ENCODE measurements at places on chromosomes 6 and 20.
A peak's percentile ranks its signal among the peaks of the same experiment; 100 is the strongest.

DNA sequence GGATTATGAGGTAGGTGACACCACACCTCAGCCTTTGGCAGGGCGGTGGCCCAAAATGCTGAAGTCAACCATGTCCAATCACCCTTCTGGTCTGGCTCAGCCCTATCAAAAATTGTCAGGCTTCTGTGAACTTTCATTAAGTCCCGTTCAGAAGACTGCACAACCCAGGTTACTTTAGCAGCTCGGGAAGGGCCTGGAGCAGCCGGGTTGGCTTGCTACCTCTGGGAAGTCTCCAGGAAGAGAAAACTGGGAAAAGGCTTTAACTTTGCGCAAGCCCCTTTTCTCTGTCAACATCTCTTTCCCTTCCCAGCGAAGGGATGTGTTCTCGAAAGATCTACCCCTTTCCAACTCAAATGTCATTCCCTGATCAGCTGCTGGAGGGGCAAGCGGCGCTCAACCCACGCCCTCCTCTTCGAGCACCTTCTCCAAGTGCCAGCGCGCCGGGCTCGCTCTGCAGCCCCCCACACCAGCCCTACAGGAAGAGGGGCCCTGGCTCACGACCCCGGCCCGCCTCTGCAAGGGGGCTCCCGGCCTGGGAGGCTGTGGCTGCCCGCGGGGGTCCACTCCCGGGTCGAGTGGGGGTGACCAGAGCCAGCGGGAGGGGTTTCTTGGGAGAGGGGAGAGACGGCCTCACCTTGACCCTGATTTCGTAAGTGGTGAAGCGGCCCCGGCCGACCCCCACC lies 573 bp downstream of the SNX3 start:
- peak; percentile 26 for DNase-seq

DNA sequence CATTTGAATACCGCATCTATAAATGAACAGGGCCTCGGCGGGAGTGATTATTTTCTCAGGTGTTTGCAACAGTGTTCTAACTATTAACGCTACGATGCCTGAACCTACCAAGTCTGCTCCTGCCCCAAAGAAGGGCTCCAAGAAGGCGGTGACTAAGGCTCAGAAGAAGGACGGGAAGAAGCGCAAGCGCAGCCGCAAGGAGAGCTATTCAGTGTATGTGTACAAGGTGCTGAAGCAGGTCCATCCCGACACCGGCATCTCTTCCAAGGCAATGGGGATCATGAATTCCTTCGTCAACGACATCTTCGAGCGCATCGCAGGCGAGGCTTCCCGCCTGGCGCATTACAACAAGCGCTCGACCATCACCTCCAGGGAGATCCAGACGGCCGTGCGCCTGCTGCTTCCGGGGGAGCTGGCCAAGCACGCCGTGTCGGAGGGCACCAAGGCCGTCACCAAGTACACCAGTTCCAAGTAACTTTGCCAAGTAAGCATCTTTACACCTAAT lies 70.9 kb downstream of the HFE start:
- DNase-seq: no peak

- no peak for DNase-seq
Observed at GRCh38 chr20:58822149-58822548, 28.6 kb downstream of the GNAS-AS1 start.

- no peak for DNase-seq
Observed at GRCh38 chr20:55947701-55948100, 57.6 kb downstream of the CBLN4 start.

DNA sequence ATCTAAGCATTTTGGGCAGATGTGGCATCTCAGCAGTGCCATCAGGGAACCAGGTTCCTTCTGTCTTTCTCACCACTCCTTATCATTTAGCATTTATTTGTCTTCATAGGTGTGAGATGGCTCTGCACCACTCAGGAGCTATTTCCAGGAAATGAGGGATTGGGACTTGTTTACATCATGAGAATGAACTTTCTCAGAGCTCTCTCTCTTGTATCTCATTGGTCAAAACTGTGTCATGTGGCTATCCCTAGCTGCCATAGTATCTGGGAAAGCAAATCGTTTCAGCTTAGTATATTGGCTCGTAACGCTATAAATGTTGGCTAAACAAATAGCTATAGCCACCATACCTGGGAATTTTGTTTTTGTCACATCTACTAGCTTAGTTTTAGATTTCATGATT lies 23.8 kb downstream of the PLCB4 start:
- no peak for DNase-seq

DNA sequence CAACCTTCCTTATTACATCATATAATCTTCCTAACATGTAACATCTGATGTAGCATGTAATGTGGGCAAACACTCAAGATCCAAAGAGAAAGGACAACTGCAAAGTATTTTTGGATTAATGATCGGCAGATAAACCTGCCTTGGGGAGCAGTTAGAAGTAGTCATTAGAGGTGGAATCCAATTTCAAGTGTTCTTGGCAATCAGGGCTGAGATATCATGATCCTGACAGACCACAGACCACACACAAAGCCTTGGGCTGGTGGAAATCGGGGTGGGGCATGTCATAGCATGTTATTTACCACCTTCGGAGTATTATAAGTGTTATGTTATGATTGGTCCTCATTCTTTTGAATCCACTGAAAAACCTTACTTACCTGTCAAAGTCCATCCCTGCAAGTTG lies 16.3 kb downstream of the NCOA5 start:
- DNase-seq: no peak

- no peak for DNase-seq
Observed at GRCh38 chr20:32830437-32830836, 10.7 kb downstream of the MAPRE1 start.

DNA sequence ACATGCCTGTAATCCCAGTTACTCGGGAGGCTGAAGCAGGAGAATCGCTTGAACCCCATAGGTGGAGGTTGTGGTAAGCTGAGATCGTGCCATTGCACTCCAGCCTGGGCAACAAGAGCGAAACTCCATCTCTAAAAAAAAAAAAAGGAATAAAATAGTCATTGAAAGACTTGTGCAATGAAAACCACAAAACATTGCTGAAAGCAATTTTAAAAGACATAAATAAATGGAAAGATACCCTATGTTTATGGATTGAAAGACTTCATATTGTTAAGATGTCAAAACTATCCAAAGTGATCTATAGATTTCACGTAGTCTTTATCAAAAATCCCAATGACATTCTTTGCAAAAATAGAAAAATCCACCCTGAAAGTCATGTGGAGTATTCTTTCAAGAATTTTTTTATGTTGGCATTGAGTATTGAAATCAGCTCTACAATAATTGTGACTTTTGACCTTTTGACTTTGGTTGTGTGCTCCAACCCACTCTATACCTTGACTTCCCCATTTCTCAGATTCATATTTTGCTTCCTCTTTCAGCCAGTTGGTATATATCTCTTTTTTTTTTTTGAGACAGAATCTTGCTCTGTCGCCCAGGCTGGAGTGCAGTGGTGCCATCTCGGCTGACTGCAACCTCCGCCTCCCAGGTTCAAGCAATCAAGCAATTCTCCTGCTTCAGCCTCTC lies 45.5 kb upstream of the SLC23A2 start:
- DNase-seq: no peak

DNA sequence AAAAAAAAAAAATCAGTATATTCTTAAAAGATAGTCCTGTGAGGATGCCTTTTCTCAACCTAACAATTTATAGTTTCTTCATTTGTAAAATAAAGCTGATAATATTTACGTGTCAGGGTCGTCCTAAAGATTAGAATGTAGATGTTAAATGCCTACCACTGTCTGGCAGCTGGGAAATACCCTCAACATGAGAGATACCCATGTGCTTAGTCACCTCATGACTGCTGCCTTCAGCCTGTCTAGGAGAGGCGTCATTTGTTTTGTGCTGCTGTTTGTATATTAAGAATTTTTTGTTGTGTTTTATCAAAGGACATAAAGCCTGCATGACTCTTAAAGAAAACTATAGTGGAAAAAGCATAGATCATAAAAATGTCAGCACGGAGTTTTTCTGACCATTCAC lies 9.5 kb downstream of the FAM120B start:
- DNase-seq: no peak

DNA sequence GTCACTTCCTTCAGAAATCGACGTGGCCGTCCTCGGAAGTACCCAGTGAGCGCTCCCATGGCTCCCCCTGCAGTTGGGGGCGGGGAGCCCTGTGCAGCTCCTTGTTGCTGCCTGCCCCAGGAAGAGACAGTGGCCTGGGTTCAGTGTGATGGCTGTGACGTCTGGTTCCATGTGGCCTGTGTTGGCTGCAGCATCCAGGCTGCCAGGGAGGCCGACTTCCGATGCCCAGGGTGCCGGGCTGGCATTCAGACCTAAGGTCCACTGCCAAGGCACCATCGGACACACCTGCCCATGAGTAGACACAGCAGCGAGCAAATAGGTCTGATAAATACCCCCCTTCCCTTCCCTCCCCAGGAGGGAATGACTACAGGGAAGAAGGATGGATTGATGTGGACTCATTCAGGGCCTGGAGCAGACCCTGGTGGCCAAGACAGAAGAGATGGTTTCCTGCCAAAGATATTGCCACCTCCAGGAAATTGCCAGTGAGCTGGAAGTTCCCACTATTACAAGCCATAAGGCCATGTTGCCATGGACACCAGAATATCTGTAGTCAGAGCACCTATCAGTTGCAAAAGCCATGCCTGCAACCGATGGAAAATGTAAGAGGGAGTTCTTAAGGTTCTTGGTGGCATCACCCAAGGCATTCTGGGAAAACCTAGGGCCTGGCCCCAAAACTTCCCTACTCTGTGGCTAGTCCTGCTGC lies 4.2 kb downstream of the TCF19 start:
- DNase-seq: no peak

- DNase-seq: no peak
Observed at GRCh38 chr20:12936524-12936923, 72.2 kb upstream of the SPTLC3 start.

DNA sequence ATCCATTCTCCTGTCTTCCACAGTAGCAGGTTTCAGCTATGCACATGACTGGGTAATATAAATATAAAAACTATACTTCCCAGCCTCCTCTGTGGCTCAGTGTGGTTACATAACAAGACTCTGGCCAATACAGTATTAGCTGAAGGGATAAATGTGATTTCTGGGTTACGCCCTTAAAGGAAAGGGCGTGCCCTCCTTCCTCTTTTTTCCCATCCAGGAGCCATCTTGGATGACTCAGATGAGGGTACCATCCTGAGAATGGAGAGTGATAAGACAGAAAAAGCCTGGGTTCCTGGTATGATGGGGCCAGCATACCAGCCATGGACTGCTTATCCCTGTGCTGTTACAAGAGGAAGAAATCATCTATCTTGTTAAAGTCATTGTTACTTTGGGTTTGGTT lies 123.3 kb downstream of the NFATC2 start:
- no peak for DNase-seq

GRCh38 chr6:143200167-143200770 lies 139.6 kb downstream of the AIG1 start:
- no peak for DNase-seq

DNA sequence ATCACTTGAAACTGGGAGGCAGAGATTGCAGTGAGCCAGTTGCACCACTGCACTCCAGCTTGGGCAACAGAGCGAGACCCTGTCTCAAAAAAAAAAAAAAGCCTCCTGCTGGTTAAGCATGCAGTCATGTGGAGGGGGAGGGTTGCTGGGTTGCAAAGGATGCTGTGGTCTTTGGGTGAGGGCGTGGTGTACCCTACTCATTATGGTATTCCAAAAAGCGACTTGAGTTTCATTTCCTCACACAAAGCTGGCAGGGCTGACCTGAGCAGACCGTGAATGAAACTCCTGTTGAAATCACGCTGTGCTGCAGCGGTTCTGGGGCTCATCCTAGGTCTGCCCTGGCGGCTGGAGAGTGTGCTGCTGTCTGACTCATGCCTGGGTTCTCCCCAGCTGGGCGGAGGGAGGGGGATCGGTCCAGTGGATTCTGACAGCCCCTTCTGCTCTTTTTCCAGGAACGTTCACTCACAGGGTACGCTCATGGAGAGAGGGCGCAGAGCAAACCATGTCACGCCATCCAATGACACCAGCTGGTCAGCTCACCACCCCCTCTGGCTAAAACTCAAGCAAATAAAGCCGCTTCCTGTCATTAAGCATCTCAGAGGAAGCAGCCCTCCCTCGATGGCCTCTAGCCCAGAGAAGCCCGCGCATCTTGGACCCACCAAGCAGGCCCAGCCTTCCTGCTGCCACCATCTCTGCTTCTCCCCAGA lies 166.2 kb downstream of the SCML4 start:
- DNase-seq: no peak

GRCh38 chr20:53087037-53087777 lies 115.0 kb downstream of the TSHZ2 start:
- DNase-seq: peak; percentile 42

DNA sequence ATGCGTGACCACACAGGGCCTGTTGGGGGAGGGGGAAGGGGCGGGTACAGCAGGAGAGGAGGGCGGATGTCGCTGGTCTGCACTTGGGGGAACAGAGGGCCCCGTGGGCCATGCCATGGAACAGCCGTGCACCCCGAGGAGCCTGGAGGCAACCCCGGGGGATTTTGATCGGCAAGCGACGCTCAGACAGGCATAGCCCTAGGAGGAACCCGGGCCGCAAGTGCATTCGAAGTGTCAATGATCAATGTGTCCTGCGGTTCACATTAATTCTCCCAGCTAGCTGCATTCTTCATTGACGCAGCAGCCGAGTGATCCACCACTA lies 772.8 kb upstream of the DEFB115 start:
- DNase-seq: no peak

DNA sequence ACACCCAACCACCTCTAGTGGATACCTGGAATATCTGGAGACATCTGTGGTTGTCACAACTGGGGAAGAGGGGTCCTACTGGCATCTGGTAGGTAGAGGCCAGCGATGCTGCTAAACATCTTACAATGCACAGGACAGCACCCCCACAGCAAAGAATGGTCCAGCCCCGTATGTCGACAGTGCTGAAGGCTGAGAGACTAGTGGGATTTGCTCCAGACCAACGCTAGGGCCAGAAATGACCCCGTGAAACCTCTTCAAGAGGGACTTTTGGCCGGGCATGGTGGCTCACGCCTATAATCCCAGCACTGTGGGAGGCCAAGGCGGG lies 7.2 kb downstream of the PREX1 start:
- no peak for DNase-seq

DNA sequence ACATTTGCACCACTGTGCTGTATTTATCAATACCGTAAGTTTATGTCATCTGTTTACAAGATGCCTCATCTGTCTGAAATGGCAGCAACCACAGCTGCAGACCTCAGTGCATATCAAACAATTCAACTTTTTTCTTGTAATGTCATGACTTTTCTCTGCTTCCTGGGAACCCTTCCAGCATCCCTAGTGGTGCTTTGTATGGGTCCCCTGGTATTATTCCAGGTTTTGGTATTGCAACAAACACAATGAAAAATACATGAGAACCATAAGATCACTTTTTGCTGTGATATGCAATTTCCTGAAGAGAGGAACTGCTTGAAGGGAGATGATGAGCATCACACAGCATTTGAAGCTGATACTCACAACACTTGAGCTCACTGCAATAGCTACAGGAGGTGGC lies 12.0 kb upstream of the TXNDC5 start:
- DNase-seq: no peak

DNA sequence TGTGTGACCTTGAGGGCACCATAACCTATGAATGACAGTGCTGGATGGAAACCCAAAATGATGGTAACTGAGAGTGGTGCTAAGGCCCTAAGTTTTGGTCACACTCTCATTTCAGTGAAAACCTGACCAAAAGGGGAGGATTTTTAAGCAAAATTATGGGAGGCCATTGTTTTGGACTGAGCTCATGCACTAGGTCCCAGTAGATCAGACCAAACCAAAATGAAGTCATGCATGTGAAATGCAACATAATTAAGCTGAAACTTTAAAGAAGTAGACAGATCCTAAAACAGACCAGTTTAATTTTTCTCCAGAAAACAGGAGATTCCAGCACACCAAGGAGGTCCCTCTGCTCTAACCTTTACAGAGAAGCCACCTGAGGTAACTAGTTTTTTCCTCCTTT lies 24.0 kb upstream of the THBS2 start:
- DNase-seq: no peak

- no peak for DNase-seq
Observed at GRCh38 chr6:151704383-151704782, 103.1 kb upstream of the ESR1 start.
